BJ (cell line): ENCODE measurements at places on chromosomes 2 and 18.

GRCh38 chr18:39872651-39873050, 2082.4 kb upstream of the PIK3C3 start:
- no peak for DNase-seq

GRCh38 chr18:56861244-56861643, 210.1 kb downstream of the WDR7 start:
- no peak for DNase-seq

- DNase-seq = no peak
Measured at GRCh38 chr2:222955008-222955407, 94.2 kb downstream of the ACSL3 start.

DNA sequence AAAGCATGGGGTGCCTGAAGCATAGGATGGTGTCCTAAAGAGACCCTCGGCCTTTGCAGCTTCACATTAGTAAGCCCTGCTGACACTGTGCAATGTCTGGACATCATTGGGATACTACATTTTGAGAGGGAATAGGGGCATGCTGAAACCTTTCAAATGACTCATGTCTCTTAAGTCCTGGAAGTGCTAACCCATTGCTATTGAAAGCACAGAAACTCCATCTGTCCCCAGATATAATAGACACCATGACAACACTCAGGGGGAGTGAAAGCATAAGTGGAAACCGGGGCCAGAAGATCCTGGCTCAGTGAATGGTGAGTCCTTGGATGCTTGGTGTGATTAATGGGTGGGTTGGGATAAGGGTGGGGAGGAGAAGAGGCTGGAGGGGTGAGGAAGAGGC, 595.5 kb upstream of the ID2 start:
- DNase-seq = no peak

DNA sequence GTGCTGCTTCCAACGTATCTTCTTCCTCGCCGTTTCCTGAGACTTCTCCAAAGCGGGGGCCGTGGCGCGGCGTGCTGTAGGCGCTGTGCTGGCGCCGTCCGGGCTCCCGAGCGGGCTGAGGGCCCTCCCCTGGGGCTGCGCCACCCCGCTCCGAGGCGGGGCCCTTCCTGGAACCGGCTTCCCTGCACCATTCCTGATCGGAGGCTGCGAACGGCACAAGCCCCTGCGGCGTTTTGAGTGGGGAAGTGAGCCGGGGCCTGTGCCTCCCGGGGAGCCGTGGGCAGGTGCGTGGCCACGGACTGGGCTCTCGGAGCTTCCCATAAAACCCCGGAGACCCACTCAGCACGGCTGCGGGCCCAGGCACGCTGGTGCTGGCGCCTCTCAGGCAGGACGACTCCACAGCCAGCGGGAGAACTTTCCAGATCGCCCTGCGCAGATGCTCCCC, 74.7 kb downstream of the PSMG2 start:
- no peak for DNase-seq

DNA sequence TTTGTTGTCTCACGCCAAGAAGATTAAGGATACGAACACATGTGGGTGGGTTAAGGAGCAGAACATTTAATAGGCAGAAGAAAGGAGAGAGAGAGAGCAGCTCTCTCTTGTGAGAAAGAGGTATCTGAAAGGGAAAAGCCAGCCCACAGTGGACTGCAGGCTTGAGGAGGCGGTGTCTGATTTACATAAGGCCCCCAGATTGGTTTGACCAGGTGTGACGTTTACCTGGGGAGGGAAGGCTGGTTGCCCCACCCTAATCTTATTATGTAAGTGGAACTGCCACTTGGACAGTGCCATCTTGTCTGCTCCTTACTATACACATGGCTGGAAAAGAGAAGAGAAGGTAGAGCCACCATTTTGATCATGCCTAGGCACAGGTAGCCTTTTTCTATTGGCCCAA, 189.2 kb downstream of the NCK2 start:
- no peak for DNase-seq

DNA sequence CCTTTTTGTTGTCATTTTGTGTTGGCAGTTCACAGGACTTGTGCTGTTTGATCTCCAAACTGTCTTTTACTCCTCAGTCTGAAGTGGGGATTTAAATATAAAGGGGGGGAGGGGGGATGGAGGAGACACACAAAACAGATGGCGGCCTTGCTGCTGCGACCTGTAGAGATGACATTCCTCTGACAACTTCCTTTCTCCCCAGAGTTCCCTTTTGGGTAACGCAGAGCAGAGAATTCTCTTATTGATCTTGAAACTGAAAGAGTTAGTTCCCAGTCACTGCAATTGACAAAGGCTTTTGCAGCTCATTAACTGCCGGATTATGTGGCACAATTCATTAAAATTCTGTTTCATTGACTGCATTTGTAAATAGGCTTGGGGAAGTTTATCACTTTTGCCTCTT, 279.3 kb downstream of the TSN start:
- DNase-seq = no peak

- no peak for DNase-seq
Measured at GRCh38 chr2:217928324-217929181, 74.2 kb downstream of the TNS1 start.

- no peak for DNase-seq
Measured at GRCh38 chr2:3430172-3430571, 50.7 kb downstream of the TRAPPC12 start.

DNA sequence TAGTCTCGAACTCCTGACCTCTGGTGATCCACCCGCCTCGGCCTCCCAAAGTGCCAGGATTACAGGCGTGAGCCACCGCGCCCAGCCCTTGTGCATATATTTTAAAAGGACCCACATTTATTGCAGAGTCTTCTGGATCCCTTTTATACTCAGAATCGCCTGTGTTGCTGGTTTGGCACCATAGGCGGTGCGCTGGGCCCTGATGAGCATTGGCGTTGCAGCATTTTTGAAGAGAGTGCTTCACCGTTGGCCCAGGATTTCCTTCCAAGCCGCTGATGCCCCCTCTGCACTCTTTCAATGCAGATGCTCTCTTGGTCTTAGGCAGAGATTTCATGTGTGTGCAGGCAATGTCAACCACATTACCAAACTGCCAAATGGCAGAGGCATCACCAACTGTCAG, 13.5 kb upstream of the TFCP2L1 start:
- DNase-seq = no peak

GRCh38 chr18:41870817-41871216, 84.2 kb upstream of the PIK3C3 start:
- DNase-seq = no peak

DNA sequence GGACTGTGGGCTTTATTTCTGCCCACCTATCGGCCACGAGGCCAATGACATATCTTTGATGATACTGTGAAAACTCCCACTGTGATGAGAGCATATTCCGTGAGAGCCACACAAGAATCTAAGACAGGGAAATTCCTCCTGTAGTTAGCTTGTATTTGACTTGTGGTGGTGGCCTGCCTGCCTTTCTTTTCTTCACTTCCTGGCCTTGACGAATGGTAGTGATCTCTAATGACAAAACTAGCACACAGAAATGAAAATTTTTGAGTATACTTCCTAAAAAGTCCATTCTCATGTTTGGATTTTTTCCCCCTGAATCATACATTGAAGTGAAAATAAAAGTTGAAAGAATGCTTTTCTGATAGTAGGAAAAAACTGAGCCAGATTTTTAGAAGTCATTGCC, 94.4 kb downstream of the MGAT5 start:
- no peak for DNase-seq

DNA sequence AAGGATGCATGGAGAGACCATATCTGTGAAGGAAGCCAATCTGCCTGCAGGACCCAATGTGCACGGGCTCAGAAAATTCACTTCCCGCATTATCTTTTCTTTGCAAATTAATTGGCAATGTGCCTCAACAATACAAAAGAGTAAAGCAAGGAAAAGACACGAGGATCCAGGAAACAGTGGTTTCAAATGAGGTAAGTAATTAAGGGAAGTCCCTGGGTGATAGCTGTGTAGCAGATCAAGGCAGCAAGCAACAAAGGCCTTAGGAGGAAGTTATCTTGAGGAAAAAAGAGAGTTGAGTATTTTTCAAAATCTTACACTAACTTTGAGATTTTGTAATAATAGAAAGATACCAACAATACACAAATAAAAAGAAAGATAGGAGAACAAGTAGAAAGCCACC, 44.3 kb upstream of the TGIF1 start:
- DNase-seq = no peak

DNA sequence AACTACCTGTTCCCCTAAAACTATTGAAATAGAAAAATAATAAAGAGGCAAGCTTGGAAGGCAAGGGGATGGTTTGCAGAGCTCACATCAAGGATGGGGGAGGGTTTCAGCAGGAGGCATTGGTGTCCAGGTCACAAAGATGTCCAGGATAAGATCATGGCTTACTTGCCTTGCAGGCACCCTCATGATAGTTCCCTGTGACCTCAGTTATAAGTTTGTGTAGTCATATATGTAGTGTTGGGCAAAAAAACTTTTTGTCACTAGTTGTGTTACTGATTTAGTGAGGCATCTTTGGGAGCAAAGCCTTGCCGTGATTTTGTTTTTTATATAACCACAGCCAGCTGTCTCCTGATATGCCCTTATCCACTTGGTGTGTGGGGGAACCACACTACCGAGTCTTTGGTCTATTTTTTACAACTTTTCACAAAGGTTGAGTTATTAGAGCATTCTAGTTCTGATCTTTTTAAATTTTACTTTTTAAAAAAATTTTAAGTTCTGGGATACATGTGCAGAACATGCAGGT, 53.3 kb downstream of the IL1R2 start:
- DNase-seq = no peak

DNA sequence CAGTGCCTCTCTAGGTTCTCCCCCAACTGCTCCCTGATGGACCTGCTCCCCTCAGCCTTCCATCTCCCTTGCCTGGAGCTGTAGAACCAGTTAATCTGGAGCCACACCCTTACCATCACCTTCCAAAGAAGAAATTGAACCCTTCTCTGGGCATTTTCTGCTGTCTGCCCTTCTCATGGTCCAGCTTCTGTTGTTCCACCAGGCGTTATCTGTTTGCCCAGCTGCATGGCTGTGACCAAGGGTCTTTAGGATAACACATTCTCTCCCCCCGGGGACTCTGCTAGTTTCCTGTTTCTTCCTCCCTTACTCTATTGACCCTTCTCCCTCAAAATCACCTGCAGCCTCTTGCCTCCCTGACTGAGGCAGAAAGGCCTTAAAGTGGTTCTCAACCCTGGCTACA, 3.2 kb upstream of the ANKRD53 start:
- no peak for DNase-seq

DNA sequence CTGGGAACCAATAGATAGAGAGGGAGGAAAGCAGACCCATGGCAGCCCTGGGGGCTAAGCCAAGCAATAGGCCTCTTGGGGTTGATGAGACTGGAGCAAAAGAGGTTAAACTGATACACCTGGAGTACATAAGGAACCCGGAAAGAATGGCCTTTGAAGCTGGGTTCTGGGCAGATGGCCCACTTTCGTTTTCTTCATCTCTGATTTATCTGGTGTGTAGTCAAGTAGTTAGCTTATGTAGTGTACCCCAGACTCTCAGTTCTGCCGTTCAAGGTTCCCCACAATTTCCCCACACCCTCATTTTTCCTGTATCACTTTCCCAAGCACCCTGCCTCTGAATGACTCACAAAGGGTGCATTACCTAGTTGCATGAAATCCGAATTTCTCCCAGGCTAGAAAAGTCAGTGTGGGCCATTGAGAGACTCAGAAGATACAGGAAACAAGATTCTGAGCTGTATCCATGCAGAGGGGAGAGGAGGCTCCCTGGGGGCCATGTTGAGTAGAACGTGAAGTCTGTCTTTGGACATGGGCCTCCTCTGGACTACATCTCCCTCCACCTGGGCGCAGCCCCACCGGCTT, 235.0 kb downstream of the LOXHD1 start:
- DNase-seq = no peak
